ENCODE measurements at places on chromosomes 12 and 14. TPM values are rescaled to one million over a fixed set of nuclear protein-coding genes. Genes with fewer than 3 reads are reported as not detected.

DNA sequence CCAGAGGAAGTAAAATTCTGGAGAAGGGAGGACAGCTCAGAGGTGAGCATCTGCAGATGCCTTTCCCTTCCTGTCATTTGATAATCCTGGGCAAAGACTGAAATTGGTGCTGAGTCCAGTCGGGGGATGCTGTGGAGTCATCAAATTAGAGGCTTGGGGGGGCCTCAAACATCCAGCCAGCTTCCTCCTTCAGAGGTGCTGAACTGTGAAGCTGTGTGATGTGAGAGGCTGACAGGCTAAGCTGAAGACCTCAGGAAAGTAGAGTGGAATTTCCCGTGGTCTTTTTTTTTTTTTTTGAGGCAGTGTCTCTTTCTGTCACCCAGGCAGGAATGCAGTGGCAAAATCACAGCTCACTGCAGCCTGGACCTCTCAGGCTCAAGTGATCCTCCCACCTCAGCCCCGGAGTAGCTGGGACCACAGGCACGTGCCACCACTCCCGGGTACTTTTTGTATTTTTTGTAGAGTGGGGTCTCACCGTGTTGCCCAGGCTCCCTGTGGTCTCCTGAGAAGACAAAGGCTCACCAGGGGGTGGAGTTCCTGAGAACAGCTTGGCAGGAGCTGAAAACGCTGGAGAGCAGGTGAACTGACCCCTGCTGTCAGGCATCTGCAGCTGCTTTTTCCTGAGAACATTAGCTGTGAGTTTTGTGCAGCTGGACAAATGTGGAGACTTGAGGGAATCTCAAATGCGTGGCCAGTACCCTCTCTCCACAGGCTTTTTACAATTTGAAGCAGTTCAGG lies 6.1 kb upstream of the TCL1B start:
- no peak for DNase-seq

DNA sequence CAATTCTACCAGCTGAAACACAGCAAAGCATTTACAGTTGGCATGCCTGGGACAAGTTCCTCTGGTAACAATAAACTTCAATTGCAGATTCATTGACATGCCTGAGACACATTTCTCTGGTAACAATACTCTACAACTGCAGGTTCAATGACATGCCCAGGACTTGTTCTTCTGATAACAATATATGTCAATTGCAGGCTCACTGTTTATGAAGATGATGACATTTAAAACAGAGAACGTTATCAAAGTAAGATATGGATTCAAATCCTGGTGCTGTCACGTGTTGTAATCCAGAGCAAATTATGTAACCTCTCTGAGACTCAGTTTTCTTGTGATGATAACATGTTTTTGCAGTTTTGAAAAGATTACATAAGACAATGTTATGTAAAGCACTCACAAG lies 20.5 kb downstream of the KITLG start:
- no peak for DNase-seq

- DNase-seq = no peak
These were observed 52.6 kb downstream of the IFT81 start for GRCh38 chr12:110176745-110177144.

- no peak for DNase-seq
These were observed 71.4 kb downstream of the BCL11B start for GRCh38 chr14:99200654-99201005.

Gene MDGA2
- not detected for total RNA-seq

Gene CCDC38
- total RNA-seq = 0.24 TPM
